ENCODE measurements at places on chromosomes 2 and 18. TPM values are rescaled to one million over a fixed set of nuclear protein-coding genes. Genes with fewer than 3 reads are reported as not detected.

- no peak for DNase-seq
Measured at GRCh38 chr2:8505311-8505920, 176.4 kb upstream of the ID2 start.

DNA sequence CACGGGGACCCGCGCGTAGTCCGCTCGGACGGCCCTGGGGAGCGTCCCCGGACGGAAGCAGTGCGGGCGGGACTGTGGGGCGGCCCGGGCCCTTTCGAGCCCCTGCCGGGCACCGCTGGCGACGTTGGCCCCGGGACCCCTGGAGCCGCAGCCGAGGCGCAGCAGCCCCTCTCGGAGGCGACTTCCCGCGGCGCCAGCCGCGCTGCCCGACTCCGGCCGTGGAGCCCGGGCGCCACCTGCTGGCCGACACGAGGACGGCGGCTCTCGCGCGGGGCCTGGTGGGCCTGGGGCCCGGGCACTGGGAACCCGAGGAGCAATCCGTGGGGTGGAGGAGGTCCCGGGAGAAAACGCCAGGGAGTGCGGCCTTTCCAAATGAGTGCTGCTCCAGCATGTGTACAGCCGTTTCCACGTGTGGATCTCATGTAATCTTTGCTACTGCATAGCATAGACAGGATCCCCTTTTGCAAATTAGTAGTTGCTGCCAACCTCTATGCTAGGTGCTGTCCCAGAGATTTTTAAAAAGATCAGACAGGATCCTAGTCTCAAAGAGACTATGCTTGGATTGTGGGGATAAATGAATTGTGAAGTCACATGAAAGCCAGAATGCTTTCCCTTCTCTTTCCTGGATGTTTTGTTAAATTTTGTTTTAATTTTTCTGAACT, 4.0 kb downstream of the ID2 start:
- DNase-seq: peak; percentile 95

DNA sequence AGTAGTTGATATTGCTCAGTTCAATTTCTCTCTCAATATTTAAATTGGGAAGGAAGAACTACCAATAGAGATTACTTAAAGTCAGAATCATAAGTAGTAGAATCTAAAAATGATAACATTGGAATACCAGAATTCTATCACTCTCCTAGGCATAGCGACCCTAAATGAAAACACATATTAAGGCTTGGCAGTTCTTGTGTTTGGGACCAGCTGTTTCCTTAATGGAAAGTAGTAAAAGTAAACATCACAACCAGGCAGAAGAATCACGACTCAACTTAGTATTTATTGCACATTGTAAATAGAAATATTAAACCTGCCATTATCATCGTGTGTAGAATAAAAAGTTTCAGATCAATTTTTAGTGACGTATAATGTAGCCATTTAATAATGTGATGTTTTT, 117.5 kb downstream of the SPHKAP start:
- DNase-seq: no peak

The TMEM17 gene
- total RNA-seq: 1.7 TPM

DNA sequence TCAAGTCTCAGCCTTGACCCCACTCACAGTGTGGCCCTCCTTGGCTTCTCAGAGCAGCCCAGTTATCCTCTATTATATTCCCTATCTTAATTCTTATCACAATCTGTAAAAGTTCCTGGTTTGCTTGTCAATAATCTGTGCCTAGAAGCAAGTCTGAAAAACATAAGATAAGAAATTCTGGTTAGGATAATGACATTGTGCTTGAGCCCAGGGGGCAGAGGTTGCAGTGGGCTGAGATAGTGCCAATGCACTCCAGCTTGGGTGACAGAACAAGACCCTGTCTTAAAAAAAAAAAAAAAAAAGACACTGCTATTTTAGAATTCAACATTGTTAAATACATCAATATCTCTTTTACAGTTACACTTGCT, 63.9 kb downstream of the TMEM131 start:
- no peak for DNase-seq

The CDH2 gene
- total RNA-seq: 106 TPM

- DNase-seq: peak; percentile 52
Measured at GRCh38 chr2:24972315-24972961, 683 bp upstream of the DNAJC27 start.

The DSG1 gene
- total RNA-seq: not detected

DNA sequence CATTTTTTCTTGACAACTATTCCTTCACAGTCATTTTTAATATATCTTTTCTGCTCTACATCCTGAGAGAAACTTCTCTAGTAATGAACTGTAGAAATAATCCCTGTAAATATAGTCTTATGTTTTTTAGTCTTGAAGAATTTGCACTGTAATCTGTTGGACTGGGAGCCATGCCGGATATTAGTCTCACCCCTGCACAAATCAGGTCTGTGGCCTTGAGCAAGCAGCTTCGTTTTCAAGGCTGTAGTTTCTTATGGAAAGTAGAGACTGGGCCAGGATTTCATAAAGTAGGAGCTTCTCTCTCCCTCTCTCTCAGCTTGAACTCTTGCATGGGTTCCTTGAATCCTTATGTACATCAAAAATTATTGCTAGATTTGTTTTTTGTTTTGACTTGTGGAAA, 8.7 kb downstream of the FARP2 start:
- no peak for DNase-seq

DNA sequence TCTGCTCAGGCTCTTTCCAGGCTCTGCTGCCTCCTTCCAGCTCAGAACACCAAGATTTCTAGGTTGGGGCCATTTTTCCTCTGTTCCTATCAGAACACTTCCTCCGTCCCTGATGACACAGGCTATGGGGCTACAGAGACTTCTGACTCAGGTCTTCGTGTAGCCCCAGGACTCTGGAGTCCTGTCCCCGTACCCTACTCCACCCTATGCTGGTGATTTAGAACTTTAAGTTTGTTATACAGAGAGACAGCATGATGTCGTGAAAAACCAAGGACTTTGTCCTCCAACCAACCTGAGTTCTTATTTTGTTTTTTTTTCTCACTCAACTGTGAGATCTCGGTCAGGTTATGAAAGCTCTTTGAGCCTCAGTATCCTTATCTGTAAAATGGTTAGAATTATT, 78.7 kb downstream of the HS1BP3 start:
- no peak for DNase-seq

DNA sequence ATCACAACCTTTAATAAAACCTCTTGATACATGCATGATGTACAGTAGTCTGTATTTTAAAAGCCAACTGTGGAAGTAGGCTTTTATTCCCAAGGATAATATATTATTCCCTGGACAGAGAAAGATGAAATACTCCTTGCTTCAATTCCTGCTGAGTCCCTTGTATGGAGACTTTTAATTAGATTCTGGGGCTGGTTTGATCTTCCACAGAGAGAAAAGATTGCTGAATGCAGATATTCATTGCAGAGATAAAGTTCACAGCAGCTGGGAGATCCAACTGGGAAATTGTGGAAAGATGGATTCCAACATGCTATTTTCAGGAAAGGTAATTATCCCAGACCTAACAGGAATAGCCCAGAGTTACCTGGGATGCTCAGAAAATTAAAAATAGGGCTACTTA, 607.0 kb upstream of the HS6ST1 start:
- no peak for DNase-seq

The NMUR1 gene
- 0.22 TPM for total RNA-seq

The ELOA2 gene
- not detected for total RNA-seq

GRCh38 chr2:72149556-72150156, 2.0 kb upstream of the CYP26B1 start:
- DNase-seq: peak; percentile 75

GRCh38 chr2:160054984-160055725, 7.3 kb downstream of the PLA2R1 start:
- peak; percentile 61 for DNase-seq

The SLC9A4 gene
- total RNA-seq: not detected

Measured in H7 (cell line).